ENCODE measurements at places on chromosomes 11 and 22. TPM values are rescaled to one million over a fixed set of nuclear protein-coding genes. Genes with fewer than 3 reads are reported as not detected.

The GAL gene
- 6.3 TPM for polyA plus RNA-seq

The TPCN2 gene
- 9.7 TPM for polyA plus RNA-seq

The OR2D2 gene
- not detected for polyA plus RNA-seq

The FAR1 gene
- 69.1 TPM for polyA plus RNA-seq

The HTR3A gene
- polyA plus RNA-seq: not detected
